Type B pancreatic cell (in vitro differentiated cells): ENCODE measurements at places on chromosomes 7 and 10.

GRCh38 chr10:102773986-102774385 lies 30.2 kb downstream of the WBP1L start:
- DNase-seq = no peak

- no peak for DNase-seq
Observed at GRCh38 chr10:37831495-37832333, 25.7 kb downstream of the ZNF248 start.

DNA sequence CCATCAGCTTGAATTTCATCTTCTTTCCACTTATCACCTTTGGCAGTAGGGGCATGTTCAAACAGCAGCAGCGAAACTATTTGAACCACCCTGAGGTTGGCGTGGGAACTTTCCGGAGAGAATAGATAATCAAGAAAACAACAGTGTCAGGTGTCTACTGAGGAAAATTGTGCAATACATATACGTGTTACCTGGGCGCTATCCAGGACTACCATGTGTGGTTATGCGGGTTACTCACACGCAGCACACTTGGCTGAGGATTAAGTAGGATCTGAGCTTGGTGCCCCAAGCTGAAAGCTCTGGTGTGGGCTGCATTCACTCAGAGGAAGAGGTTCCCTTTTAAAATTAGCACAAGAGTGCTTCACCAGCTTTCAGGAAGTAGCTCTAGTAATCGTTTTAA lies 8.8 kb upstream of the ABI1 start:
- no peak for DNase-seq

DNA sequence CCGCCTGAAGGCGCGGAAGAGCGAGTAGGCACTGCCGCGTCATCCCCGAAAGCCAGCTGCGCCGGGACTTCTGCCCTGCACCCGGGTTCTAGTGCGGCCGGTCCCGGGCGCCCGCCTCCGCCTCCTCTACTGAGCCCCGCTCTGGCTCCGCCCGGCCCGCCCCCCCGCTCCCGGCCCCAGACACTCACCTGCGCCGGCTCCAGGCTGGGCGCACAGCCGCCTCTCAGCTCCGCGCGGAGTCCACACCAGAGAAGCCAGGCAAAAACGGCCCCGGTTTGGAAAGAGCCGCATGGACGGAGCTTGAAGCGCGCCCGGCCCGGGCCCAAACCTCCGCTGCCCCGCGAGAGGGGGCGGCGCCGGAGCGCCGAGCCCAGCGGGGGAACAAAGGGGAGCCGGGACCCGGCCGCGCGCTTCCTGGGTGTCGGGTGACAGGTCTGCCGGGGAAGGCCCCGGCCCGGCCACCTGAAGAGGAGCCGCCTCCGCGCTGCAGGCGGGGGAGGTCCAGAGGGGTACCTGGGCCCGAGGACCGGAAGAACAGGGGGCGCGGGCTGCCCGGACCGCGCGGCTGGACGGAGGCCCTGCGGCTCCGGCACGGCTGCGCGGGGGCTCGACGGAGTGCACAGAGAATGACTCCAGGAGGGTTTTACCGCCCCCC lies 168.2 kb downstream of the NRF1 start:
- DNase-seq = no peak

DNA sequence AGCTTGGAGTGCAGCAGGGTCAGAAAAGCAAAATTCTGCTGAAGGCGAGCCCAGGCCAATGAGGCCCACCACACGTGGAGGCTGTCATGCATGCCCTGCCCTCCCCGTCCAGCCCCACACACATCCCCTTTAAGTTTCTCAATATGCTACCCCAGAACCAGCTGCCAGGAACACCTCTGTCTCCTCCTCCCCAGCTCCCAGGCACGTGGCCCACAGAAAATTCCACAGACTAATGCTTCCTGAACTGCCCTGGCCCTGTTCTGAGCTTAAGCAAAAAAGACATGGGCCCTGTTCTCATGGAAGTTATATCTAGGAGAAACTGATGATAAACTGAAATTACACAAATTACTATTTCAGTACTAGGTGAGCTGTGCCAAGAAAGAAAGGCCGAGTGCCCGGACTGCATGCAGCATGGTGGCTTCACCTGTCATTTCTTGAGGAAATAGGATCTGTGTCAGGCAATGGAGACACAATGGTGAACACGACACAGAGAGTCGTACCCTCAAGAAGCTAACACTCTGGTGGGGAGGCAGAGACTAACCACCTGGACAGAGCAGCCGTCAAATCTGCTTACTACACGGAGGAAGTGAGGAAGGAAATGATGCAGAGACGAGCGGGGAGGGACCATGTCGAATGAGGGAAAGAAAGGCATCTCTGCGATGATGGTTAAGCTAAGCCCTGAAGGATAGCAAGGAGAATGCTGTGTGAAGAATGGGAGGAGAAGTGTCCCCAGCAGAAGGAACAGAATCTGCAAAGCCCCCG lies 44.5 kb downstream of the PODXL start:
- no peak for DNase-seq

DNA sequence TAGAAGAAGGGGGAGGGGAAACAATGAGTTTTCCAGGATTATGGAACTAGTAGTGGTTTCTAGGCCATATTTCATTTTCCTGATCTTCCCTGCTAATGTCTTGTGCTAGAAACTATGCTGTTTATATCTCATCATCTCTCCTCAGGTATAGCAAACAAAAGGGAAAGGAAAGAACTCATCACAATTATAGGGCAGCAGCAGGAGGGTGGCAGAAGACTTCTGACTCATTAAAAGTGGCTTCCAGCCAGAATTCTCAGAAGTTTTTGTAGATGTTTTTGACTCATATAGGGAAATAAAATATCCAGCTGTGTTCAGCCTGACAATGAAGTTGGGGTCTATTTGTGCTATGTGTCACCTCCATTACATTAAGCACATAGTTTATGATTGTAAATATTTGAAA lies 6.5 kb downstream of the AHR start:
- no peak for DNase-seq

- DNase-seq = no peak
Observed at GRCh38 chr10:119783665-119784027, 57.8 kb downstream of the INPP5F start.

- DNase-seq = no peak
Observed at GRCh38 chr7:28512668-28513440, 100.5 kb downstream of the CREB5 start.

DNA sequence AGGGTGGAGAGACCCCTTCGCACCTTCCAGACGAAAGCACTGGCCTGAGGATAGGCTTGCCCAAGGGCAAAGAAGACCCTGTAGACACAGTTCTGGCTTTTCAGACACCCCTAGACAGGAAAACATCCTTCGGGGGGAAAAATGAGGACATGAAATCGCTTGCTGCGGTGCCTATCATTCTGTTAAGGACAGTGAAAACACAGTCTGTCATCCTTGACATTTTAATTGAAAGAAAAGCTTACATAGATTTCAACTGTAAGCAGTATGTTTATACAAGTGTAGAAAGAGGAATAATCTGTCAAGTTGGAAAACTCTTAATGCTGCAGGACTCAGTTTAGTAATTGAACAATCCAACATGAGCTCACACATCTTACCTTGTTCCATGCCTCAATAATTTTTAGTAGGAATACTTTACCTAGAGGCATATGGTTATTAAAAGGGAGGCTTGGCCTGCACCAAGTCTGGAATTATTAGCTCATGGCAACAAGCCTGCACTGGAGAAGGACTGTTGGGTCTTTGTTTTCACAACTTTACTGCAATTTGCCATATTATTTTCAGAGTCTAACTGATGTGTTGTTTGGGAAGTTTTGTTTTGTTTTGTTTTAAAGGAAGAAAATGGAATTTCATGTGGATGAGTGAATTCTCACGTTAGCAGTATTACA lies 243.5 kb downstream of the TRIL start:
- DNase-seq = no peak

GRCh38 chr7:47089068-47089417 lies 492.9 kb downstream of the TNS3 start:
- DNase-seq = no peak

DNA sequence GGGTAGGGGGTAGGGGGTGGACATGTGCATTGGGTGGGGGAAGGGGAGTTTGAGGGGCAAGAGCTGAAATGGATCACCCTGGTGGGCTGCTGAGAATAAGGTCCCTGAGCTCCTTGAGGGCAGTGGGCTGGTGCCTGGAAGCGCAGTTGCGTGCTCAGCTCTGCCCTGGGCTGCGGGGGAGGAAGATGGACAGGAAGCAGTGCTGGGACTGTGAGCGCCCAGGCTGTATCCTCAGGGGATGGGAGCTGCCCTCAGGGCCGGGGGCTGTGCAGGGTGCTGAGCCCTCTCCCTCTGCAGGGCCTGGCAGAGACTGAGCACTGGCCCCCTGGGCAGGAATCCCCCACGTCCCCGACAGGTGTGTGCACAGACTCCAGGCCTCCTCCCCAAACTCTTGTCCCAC lies 24.4 kb upstream of the ZNF467 start:
- no peak for DNase-seq

DNA sequence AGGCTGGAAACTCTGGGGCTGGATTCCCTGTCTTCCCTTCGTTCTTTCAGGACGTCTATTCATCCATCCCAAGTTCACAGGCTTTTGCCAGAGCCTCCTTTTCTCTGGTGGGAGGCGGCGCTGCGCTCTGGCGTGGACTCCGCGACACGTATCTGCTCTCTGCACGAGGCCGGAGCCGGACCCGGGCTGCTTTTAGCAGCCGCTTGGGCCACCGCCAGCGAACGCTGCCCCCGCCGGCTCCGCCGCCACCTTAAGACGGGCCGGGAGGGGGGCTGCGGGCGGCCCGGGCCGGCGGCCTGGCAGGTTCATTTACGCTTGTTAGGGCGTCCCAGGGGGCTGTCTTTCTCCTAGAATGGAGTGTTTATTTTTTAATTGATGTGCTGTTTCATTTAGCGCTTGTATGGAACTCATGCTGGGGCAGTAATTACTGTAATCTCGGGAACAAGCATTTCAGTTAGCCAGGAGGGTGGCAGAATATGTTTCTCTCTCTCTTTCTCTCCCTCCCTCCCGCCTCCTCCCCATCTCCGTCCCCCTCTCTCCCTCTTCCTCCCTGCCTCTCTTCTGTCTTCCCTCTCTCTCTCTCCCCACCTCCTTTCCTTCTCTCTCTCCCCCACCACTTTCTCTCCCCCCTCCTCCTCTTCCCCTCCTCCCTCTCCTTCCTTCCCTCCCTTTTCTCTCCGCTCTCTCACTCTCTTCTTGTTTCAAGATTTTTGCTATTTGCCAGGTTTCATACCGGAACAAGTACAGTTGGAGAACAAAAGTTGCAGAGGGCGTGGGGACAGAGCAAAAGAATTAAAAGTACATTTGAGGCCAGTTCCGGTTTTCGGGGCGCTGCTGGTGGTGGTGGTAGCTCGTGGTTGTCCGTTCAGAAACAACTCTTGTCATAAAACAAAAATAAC lies 1.3 kb upstream of the FZD8 start:
- DNase-seq = no peak

GRCh38 chr10:69666756-69667155 lies 36.7 kb downstream of the FAM241B start:
- no peak for DNase-seq

GRCh38 chr7:151494298-151495284 lies 25.1 kb downstream of the RHEB start:
- no peak for DNase-seq

GRCh38 chr10:130137090-130137448 lies 878 bp downstream of the GLRX3 start:
- DNase-seq = no peak

- no peak for DNase-seq
Observed at GRCh38 chr10:128739930-128740329, 613.7 kb upstream of the MKI67 start.

GRCh38 chr10:114168450-114169009 lies 5.5 kb downstream of the CCDC186 start:
- no peak for DNase-seq

GRCh38 chr7:101835136-101835535 lies 17.7 kb downstream of the CUX1 start:
- DNase-seq = no peak

DNA sequence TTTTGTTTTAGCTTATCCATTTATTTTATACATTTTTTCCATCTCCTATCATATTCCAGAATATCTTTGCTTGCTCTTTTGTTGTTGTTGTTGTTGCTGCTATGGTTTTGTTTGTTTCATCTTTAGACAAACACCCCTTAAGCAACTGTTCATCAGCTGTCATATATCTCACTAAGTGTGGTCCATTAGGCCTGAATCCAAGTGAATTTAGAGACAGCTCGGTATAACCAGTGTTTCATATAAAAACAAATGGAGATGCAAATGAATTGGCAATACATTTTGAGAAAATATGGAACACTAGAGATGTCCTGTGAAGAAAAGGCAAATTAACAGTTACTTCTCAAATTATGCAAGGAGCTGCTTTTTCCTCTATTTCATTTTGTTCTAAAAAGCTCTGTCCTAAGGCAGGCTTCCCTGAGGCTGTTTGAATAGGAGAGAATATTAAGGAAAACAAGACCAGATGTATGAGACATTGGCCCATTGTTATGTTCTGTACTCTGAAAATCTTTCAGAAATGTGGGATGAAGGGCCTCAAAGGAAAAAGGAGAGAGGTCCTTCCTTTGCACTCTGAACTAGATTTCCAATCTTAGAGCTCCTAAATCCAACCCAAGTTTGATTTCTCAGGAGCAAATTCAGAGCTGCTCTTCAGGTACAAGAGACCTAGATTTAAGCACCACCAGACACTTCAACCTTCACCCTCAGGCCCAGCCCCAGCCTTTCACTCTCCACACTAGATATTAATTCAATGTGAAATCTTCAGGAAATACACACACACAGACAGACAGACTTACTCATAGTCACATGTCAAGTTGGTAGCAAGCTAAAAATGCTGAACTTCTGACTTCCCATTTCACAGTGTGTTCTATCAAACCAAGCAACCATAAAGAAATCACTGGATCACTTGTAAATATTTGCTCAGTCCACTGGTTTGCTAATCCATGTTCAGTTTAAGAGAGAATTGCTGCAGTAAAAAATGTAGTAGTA lies 5.4 kb downstream of the TFEC start:
- no peak for DNase-seq

GRCh38 chr10:93462881-93463280 lies 19.3 kb downstream of the MYOF start:
- DNase-seq = no peak
